ENCODE measurements at places on chromosomes 2 and 18. TPM values are rescaled to one million over a fixed set of nuclear protein-coding genes. Genes with fewer than 3 reads are reported as not detected.

DNA sequence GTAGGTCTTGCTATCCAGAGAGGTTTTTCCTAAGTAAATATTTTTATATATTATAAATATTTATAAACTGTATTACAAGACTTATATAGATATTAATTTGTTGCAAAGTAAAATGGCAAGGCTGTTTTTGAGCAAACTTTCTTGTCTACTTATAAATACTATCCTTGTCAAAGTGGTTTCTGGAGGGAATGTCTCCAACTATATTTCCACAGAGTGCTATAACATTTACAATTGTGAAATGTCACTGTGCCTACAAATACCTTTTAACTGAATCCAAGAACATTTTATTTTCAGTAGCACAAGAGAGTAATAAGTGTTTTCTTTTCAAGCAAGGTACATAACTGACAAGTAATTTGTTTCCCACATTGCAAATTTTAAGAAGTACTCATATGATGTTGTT lies 256.8 kb downstream of the ZNF385B start:
- DNase-seq, result no peak

The HRH4 gene
- not detected for total RNA-seq

The PSTPIP2 gene
- total RNA-seq, result 3.9 TPM

The MLPH gene
- 12.9 TPM for total RNA-seq

DNA sequence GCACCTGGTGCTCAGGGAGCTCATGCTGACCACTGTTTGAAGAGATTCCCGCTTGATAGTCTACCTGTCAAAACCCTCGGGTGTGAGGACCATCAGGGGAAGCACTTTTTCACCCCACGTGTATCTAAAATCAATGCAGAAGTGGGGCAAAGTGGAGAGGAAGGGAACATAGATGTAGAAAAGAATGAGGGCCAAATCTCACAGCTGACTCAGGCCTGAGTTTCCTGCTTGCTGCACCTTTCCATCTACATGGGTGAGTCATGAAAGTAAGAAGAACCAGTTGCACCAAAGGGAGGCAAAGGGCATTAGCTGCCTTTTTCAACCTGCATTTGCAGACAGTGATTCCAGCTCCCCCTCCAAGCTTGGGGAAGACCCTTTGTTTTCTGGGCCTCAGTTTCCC lies 100.2 kb upstream of the MYCN start:
- DNase-seq, result no peak

- no peak for DNase-seq
Observed at GRCh38 chr2:226383461-226383860, 416.2 kb downstream of the IRS1 start.

- DNase-seq, result no peak
Observed at GRCh38 chr2:29705616-29706015, 215.8 kb downstream of the ALK start.

- DNase-seq, result no peak
Observed at GRCh38 chr2:134120406-134120732, 133.5 kb upstream of the MGAT5 start.

The C2orf69 gene
- total RNA-seq, result 26.5 TPM

- no peak for DNase-seq
Observed at GRCh38 chr2:107804608-107805498, 21.8 kb upstream of the RGPD4 start.

DNA sequence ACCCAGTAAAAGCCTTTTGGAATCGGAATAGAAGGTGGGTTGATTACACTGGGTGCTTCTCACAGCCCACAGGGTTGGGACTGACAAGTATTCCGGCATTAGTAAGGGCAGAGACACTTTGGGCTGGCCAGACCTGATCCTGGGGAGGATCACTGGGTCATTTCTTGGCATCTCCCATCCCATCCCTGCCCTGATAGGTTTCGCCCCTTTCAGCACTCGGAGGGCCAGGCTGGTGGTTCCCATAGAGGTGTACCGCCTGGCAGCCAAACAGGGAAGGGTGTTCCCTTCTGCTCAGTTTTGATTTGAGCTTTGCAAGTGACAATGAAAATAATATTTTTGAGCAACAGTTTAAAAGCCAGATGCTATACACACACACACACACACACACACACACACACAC lies 37.3 kb downstream of the CYP1B1 start:
- no peak for DNase-seq
